ENCODE measurements at places on chromosomes 16 and 17.

- peak; percentile 97 for DNase-seq
Observed at GRCh38 chr17:7842380-7843256, 8.6 kb downstream of the KDM6B start.

DNA sequence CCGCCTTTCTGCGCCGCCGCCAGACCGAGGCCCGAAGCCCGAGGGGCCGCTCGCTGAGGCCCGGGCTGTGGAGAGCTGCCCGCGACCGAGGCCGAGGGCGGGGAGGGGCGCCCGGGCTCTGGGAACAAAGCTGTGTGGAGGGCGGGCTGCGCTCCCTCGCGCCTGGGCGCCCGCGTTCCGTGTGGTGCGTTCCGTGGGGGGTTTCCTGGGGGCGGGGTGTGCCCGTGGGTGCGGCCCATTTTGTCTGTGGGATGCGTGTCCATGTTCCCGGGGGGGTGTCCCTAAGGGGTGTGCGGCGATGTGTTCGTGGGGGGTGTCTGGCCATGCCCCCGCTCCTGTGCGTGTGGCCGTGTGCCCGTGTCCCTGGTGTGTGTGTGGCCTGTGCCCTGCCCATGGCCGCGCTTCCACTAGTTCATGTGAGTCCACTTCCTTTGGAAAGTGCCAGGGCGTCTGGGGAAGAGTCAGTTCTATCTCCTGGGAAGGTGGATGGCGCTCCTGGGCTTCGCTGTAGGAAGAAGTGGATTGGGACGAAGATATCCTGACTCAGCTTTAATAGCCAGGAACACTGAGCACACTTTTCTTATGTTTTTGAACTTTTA is 520 bp downstream of the JPT2 start:
- DNase-seq = peak; percentile 32

GRCh38 chr17:38598536-38598935 is 7.2 kb downstream of the SRCIN1 start:
- no peak for DNase-seq

DNA sequence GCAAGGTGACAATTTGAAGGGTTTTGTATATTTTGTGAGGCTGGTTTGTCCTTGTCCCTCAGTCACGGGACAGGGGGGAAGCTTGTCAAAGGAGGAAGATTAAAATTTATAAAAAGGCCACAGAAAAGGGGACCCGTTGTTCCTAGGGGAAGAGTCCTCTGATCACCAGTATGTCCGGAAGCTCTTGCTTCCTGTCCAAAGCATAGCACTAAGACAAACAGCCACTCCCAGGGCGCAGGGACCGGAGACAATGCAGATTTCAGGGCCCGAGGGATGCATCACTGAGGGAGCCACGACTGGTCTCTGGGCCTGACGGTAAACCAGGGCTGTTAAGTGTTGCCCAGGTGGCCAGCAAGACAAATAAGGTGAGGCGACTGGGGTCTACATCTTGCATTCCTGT is 95.2 kb downstream of the MAF start:
- no peak for DNase-seq

GRCh38 chr17:77754956-77755355 is 203.5 kb upstream of the TNRC6C start:
- no peak for DNase-seq

DNA sequence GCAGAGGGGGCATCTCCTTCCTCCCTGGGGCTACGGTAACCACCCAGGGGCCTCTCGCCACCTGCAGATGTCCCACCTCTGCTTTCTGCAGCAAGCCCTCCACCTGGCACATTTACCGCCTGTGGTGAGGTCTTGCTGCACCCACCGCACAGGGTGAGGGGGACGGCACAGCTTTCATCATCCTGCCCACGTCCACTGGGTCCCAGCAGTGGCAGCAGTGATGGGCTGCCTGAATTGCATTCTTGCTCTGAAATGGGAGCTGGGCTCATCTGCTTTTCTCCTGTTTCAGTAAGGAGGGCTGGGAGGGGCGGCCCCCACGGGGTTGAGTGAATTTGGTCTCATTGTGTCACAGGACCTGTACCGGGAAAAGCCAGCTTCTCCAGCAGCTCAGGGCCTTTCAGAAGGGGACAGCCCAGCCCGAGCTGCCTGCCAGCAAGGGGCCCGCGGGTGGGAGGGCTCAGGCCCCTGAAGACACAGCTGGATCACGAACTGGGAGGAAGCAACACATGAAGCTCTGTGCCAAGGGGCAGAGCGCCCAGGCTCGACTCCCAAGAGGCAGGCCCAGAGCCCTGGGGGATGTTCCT is 12.7 kb downstream of the DNAAF8 start:
- no peak for DNase-seq

DNA sequence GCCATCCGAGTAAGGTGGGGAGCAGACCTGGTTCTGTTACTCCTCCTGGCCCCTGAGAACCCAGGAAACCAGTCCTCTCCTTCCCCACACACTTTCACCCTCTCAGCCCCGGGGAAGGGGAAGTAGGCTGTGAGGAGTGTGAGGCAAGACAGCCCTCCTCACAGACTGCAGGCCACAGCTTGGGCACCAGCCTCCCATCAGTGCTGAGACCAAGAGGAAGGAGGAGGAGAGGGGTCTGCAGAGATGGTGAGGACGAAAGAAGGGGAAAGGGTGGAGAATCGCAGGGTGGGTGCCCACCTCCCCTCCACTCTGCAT is 7.0 kb downstream of the G6PC3 start:
- no peak for DNase-seq

DNA sequence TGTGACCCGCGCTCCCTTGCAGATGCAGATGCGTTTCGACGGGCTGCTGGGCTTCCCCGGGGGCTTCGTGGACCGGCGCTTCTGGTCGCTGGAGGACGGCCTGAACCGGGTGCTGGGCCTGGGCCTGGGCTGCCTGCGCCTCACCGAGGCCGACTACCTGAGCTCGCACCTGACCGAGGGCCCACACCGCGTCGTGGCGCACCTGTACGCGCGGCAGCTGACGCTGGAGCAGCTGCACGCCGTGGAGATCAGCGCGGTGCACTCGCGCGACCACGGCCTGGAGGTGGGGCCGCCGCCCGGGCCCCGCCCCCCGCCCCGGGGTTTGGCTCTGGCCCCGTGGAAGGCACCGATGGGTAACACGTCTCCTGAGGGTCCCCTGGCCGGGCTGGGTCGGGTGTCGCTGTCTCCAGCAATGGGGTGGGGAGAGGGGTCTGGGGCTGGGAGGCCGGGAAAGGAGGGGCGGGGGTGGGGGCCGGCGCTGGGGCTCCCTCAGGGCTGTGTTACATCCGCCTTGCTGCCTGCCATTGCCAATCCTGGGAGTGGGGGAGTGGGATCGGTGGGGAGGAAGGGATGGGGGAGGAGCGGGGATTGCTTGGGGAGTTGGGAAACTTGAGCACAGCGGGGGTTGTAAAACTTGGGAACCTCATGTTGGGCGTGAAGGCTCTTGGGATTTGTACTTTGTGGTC is 737 bp downstream of the NUDT16L1 start:
- DNase-seq = peak; percentile 54

- DNase-seq = no peak
Observed at GRCh38 chr16:12784076-12784475, 19.6 kb downstream of the CPPED1 start.

DNA sequence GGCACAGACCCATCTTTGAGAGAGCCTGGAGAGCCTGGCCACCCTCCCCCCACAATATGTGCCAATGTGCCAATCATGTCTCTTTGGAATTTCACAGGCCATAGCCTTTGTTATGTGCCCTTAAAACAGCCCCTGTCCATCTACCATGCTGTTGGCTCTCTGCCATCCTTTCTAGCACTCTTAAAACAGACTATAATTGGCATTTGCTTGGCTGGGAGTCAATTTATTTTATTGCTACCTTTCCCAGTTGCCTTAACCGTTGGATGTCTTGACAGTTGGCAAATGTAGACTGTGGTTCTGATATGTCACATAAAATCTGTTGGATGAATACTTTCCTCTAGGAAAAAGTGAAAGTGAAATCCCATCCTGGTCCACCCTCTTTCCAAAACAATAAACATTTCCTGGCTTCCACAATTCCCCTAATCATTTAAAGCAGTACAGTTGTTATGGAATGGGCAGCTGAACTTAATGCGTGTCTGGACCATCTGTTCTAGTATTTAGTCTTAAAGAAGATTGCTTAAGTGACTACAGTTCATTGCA is 394.0 kb downstream of the KCNJ2 start:
- DNase-seq = no peak

DNA sequence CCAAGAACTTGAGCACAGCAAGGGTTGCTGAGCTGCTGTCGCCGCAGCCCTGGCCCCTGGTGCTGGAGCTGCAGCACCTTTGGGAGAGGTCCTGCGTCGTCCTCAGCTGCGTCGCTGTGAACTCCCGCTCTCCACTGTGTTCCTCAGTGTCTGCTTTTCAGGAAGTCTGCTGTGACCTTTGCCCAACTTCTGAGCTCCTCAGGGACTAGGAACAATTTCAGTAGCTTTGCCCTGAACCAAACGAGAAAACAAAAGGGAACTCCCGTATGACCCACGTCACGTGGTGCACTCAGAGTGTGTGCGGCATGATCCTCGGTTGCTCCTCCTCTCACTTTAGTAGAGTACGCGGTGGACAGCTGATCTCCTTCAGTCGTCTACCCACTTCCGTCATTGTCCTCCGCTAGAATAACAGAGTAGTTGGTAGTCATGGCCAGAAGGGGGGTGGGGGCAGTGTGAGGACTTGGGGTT is 44.2 kb downstream of the WDR45B start:
- no peak for DNase-seq

DNA sequence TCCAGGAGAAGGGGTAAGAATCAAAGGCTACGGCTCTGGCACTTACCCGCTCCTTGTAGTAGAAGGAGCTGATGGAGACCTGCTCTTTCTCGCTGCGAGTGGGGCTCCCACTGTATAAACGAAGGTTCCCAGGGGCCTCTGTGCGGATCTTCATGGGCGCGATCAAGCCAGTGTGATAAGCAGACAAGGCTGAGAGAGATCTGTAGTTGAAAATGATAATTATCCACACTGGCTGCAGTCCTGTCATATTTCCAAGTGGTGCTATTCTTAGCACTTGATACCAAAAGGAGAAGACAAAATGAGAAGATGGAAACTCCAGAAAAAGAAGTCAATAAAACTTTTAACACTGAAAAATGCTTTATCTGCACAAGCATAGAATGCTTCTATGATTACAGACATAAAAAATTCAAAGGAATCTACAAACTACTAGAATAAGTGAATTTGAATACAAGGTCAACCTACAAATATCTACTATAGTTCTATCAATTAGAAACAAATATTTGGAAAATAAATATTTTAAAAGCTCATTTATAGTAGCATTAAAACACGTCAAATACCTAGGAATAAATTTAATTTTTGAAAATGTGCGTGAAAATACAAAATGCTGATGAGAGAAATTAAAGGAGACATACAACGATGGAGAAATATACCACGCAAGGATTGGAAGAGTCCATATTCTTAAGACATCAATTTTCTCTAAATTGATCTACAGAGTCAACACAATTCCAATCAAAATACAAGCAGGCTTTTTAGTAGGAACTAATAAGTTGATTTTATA is 80.8 kb downstream of the WDR59 start:
- no peak for DNase-seq
